ENCODE measurements at places on chromosomes 5 and 9.

DNA sequence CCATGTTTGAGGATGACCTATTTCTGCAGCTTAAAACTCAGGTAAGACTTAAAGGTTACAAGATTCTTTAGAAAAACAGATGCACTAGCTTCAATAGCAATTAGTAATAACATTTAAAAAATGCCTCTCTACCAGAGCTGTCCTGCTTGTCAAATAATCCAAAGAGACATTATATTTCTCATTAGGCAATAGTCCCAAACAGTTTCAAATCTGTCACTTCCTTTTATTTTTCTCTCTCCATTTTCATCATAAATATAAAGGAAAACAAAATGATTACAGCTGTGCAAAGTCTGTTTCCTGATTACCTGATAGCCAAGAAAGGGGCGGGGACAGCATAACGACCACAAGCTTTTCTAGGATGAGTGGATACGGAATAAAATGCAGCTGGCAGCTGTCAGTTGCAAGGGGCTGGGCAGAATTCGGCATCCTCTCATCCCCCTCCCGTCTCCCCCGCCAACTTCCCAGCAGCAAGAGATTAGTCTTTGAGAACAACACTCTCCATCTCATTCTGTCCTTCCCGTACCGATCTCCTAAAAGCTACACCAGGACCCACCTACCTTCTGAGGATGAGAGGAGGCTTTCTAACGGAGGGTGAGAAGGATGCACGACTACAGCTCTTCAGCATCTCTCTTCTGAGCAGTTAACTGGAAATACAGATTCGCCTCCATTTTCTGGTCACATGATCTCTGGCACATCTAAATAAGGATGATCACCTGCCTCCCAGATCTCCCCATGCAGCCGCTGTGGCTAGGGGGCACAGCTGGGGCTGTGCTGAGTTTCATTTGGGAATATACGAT is 72.5 kb upstream of the PCA3 start:
- H3K4me1 ChIP-seq, result no peaks in the 10 kb centered on the region
- DNase-seq, result no peak
- H3K27me3 ChIP-seq, result peaks cover 5% of the 10 kb centered on the region
- peak overlapping the region; percentile 12 for H3K4me3 ChIP-seq
- no peak overlapping the region for H3K27ac ChIP-seq
- H3K36me3 ChIP-seq, result no peaks in the 10 kb centered on the region

DNA sequence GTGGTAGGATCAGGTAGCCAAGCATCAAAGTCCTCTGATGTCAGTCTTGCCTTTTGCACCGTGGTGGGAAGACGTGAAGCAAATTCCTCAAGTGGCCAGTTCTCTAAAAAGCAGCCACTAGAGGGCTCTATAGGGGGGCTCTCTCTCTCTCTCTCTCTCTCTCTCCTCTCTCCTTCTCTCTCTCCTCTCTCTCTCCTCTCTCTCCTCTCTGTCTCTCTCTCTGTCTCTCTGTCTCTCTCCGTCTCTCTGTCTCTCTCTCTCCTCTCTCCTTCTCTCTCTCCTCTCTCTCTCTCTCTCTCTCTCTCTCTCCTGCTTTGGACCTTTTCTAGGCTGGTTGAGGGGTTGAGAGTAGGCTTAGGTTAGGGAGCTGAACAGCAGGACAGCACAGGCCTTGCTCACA is 13.9 kb upstream of the OSMR start:
- no peak for DNase-seq
- H3K4me1 ChIP-seq, result no peaks in the 10 kb centered on the region
- H3K27me3 ChIP-seq, result no peaks in the 10 kb centered on the region
- no peak overlapping the region for H3K4me3 ChIP-seq
- H3K27ac ChIP-seq, result no peak overlapping the region

DNA sequence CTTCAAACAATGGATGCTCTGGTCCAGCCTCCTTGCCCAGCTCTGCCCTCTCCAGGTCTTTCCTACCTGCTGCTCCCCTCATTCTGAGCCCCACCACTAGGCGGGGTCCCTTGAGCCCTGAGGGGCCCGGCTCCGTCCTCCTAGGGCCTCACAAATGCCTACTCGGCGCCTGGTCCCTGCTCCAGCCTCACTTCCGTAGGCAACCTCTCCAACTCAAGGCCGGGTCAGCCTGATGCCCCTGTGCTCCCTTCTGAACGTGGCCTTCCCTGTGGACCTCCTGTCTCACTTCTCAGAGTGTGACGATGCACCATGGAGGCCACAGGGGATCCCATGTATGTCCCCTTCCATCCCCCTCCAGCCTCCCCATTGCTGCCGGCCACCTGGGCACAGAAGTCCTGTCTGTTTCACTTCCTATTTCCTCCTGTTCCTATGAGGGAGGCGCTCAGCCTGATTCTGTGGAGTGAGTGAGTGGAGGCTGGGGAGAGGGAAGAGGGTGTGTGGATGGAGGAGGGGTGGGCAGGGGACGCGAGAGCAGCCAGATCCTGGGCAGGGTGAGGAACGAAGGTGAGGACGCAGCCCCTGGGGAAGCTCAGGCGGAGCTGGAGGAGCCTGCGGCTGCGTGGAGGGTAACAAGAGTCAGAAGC is 127.2 kb upstream of the FAM120A start:
- H3K27ac ChIP-seq, result no peak overlapping the region
- H3K4me1 ChIP-seq, result no peaks in the 10 kb centered on the region
- no peak overlapping the region for H3K4me3 ChIP-seq
- H3K27me3 ChIP-seq, result peaks cover 4% of the 10 kb centered on the region
- H3K36me3 ChIP-seq, result no peaks in the 10 kb centered on the region

- no peaks in the 10 kb centered on the region for H3K36me3 ChIP-seq
- no peak overlapping the region for H3K27ac ChIP-seq
- H3K4me1 ChIP-seq, result no peaks in the 10 kb centered on the region
- no peak overlapping the region for H3K4me3 ChIP-seq
- no peak for DNase-seq
- H3K27me3 ChIP-seq, result no peaks in the 10 kb centered on the region
These were observed 55.7 kb downstream of the PLAC8L1 start for GRCh38 chr5:146049704-146050026.

GRCh38 chr5:72920690-72921502 is 34.9 kb upstream of the FCHO2 start:
- no peak overlapping the region for H3K27ac ChIP-seq
- H3K4me3 ChIP-seq, result no peak overlapping the region
- peaks cover 13% of the 10 kb centered on the region for H3K4me1 ChIP-seq
- no peak for DNase-seq
- H3K36me3 ChIP-seq, result no peaks in the 10 kb centered on the region

GRCh38 chr5:58452566-58453258 is 7.2 kb downstream of the PLK2 start:
- peaks cover 41% of the 10 kb centered on the region for H3K36me3 ChIP-seq
- H3K27ac ChIP-seq, result no peak overlapping the region
- H3K27me3 ChIP-seq, result no peaks in the 10 kb centered on the region
- no peak for DNase-seq
- peaks cover 9% of the 10 kb centered on the region for H3K4me1 ChIP-seq
- H3K4me3 ChIP-seq, result no peak overlapping the region

GRCh38 chr5:134794082-134794481 is 35.5 kb downstream of the DDX46 start:
- no peak overlapping the region for H3K4me3 ChIP-seq
- no peak overlapping the region for H3K27ac ChIP-seq
- H3K36me3 ChIP-seq, result peaks cover 93% of the 10 kb centered on the region

GRCh38 chr9:128782669-128783068 is 4.4 kb upstream of the TBC1D13 start:
- H3K36me3 ChIP-seq, result no peaks in the 10 kb centered on the region
- no peak overlapping the region for H3K4me3 ChIP-seq
- DNase-seq, result no peak
- H3K4me1 ChIP-seq, result peaks cover under 1% of the 10 kb centered on the region

Data from upper lobe of right lung (tissue), 1 donor.